Thymus (tissue), 14 donors: ENCODE measurements at places on chromosomes 3 and 15. TPM values are rescaled to one million over a fixed set of nuclear protein-coding genes. Genes with fewer than 3 reads are reported as not detected.
A peak's percentile ranks its signal among the peaks of the same experiment; 100 is the strongest.

VGLL3 gene
- polyA plus RNA-seq = 2.1 TPM

DNA sequence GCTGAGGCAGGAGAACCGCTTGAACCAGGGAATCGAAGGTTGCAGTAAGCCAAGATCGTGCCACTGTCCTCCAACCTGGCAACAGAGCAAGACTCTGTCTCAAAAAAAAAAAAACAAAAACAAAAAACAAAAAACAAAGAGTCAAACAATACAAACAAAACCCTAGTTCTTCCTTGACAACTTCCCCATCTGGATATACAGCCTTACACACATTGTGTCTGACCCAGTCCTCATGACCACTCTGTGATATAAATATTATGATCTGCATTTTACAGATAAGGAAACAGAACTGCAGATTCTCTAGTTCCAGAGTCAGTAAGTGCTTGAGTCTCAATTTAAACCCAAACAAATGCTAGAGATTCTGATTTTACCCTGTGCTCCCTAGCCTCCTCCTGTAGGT is 4.8 kb upstream of the ESYT3 start:
- no peak overlapping the region for H3K4me3 ChIP-seq
- H3K27ac ChIP-seq = no peak overlapping the region
- peaks cover 4% of the 10 kb centered on the region for H3K4me1 ChIP-seq
- H3K36me3 ChIP-seq = no peaks in the 10 kb centered on the region
- no peak for DNase-seq

GPR62 gene
- 0.02 TPM for polyA plus RNA-seq

GRCh38 chr3:14796403-14797077 is 22.2 kb upstream of the FGD5 start:
- no peak for DNase-seq
- no peaks in the 10 kb centered on the region for H3K36me3 ChIP-seq
- H3K4me3 ChIP-seq = no peak overlapping the region
- H3K27me3 ChIP-seq = no peaks in the 10 kb centered on the region
- no peak overlapping the region for H3K27ac ChIP-seq
- no peaks in the 10 kb centered on the region for H3K4me1 ChIP-seq

LRRC2 gene
- polyA plus RNA-seq = 2.4 TPM

- no peak overlapping the region for H3K4me3 ChIP-seq
- H3K27me3 ChIP-seq = no peaks in the 10 kb centered on the region
These were observed 9.6 kb downstream of the SMARCC1 start for GRCh38 chr3:47772047-47772446.

GRCh38 chr15:45510758-45511280 is 11.7 kb downstream of the SLC30A4 start:
- no peak overlapping the region for H3K27ac ChIP-seq
- no peaks in the 10 kb centered on the region for H3K36me3 ChIP-seq
- DNase-seq = no peak
- no peaks in the 10 kb centered on the region for H3K4me1 ChIP-seq
- no peak overlapping the region for H3K4me3 ChIP-seq

GRCh38 chr3:80227216-80227615 is 459.4 kb upstream of the ROBO1 start:
- H3K36me3 ChIP-seq = no peaks in the 10 kb centered on the region
- no peaks in the 10 kb centered on the region for H3K4me1 ChIP-seq
- no peak for DNase-seq
- no peak overlapping the region for H3K4me3 ChIP-seq
- H3K27me3 ChIP-seq = no peaks in the 10 kb centered on the region
- no peak overlapping the region for H3K27ac ChIP-seq

DNA sequence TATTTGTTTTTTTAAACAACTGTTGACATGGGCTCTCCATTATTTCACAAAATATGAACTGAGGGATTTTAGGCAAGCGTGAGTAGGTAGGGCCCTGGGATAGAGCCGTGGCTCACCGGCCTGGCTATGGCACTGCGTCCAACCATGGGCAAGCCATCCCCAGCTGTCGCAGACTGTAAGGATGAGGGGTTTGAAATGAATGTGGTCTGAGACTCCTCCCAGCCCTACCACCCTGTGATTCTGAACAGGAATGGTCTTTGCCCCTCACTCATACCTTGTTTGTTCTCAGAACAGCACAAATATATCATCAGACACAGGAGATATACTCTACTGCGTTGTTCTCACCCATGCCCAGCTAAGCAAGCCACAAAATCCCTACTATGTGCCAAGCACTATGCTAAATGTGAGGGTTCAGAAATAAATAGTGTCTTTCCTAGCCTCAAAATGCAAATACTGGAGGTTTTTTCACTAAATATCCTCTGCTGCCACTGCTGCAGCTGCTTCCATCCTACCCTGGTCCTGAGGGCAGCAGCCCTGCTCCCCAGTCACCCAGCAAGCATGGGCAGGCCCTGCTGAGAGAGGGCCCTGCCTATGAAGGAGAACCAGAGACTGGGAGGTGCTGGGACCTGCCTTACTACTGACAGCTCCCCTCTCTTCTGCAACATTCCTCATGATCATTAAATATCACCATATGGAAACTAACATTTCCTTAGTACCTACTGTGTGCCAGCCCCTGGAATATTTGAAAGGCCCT is 102.8 kb downstream of the XXYLT1 start:
- no peaks in the 10 kb centered on the region for H3K4me1 ChIP-seq
- no peak overlapping the region for H3K27ac ChIP-seq
- no peaks in the 10 kb centered on the region for H3K27me3 ChIP-seq
- no peak overlapping the region for H3K4me3 ChIP-seq
- no peak for DNase-seq

MORC1 gene
- polyA plus RNA-seq = 0.27 TPM

- DNase-seq = no peak
- no peaks in the 10 kb centered on the region for H3K27me3 ChIP-seq
- no peak overlapping the region for H3K27ac ChIP-seq
- peaks cover 8% of the 10 kb centered on the region for H3K36me3 ChIP-seq
These were observed 219.4 kb downstream of the STAG1 start for GRCh38 chr3:136532766-136533165.

DNA sequence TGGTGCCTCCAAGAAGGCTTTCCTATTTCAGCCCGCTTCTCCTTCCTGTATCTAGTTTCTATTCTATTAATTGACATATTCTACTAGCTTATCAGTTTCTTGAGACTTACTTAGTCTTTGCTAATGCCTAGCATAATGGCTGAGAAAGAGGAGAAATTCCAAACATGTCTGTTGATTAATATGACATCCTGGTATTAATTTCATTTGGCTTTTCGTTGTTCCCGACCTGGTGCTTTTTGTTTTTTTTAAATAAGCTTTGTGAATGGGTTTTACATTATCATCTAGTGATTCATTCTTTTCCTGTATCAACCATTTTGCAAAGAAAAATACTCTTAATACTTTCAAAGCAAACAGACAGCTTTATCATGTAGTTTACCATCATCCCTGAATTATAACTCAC is 13.1 kb downstream of the WDR53 start:
- no peak overlapping the region for H3K27ac ChIP-seq
- peaks cover 11% of the 10 kb centered on the region for H3K36me3 ChIP-seq
- DNase-seq = no peak
- H3K4me1 ChIP-seq = no peaks in the 10 kb centered on the region

TIMP4 gene
- polyA plus RNA-seq = 4.2 TPM

KCNH8 gene
- 0.80 TPM for polyA plus RNA-seq

ST3GAL6 gene
- polyA plus RNA-seq = 29.4 TPM

DNA sequence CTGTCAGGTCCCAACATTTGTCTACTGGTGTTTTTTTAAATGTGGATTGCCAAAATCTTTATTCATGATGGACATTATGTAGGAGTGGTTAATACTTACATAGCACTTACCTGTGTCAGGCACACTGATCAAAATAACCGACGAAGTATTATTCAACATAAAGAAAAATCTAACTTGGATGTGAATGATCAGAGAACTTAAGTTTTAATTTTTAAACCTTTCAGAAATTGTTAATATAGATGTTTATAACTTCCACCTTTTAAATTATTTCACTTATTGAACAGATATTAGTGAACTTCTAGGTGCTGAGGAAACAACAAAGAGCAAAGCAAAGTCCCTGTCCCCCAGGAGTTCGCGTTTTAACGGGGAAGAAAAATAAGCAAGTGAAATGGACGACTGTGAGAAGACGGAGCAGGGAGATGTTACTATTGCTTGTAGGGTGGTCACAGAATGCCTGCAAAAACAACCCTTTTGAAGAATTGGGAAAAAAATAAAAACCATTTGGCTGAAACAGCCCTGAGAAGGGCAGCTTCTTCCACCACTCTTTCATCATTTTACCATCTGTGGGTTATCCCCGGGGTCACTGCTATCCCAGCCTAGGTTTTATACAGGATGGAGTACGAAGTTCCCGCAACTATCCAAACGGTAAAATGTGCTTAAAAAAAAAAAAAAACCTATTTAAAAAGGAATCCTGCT is 915 bp upstream of the APH1B start:
- peak overlapping the region; percentile 96 for H3K4me3 ChIP-seq
- DNase-seq = no peak
- no peaks in the 10 kb centered on the region for H3K36me3 ChIP-seq
- peak overlapping the region; percentile 72 for H3K27ac ChIP-seq
- no peaks in the 10 kb centered on the region for H3K27me3 ChIP-seq

- H3K36me3 ChIP-seq = no peaks in the 10 kb centered on the region
- H3K27ac ChIP-seq = no peak overlapping the region
- no peaks in the 10 kb centered on the region for H3K4me1 ChIP-seq
- no peak overlapping the region for H3K4me3 ChIP-seq
- H3K27me3 ChIP-seq = no peaks in the 10 kb centered on the region
These were observed 225.2 kb upstream of the ICE2 start for GRCh38 chr15:60704129-60704528.

DNA sequence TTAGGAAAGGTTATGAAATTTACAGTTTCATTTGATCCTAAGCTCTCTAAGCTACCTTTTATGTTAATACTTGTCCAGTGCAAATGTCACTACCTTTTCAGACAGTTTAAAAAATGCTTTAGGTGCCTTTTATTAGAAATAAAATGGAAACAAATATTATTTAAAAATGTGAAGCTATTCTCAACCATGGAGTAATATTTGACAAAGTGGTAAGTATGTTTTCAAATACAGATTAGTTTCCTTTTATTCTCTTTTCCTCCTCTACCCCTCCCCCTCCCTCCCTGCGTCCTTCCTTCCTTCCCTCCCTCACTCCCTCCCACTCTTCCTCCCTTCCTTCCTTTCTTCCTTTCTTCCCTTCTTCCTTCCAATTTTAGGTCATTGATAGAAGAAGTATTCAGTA is 6.3 kb downstream of the LRRC3B start:
- no peaks in the 10 kb centered on the region for H3K36me3 ChIP-seq
- H3K4me3 ChIP-seq = no peak overlapping the region
- H3K27ac ChIP-seq = no peak overlapping the region
- peaks cover 3% of the 10 kb centered on the region for H3K27me3 ChIP-seq
- H3K4me1 ChIP-seq = no peaks in the 10 kb centered on the region

DNA sequence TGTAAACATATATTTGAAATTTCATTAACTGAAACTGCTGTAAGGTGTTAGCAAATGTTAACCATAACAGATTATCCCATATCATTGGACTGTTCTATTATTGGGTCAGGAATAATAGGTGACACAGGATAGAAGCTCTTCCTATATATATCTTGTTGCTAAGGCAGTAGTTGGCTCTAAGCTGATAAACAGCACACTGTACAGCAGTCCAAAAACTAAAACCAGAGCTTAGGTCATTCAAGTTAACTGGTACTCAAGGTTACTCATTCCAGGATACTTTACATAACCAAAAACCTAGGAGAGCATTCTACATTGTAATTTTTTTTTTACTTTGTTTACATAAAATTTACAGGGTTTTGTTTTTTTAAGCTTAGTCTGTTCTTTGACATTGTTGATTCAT is 8.9 kb downstream of the DNAJC19 start:
- H3K36me3 ChIP-seq = peaks cover 35% of the 10 kb centered on the region
- H3K27ac ChIP-seq = no peak overlapping the region
- no peaks in the 10 kb centered on the region for H3K4me1 ChIP-seq
- H3K4me3 ChIP-seq = no peak overlapping the region

DNA sequence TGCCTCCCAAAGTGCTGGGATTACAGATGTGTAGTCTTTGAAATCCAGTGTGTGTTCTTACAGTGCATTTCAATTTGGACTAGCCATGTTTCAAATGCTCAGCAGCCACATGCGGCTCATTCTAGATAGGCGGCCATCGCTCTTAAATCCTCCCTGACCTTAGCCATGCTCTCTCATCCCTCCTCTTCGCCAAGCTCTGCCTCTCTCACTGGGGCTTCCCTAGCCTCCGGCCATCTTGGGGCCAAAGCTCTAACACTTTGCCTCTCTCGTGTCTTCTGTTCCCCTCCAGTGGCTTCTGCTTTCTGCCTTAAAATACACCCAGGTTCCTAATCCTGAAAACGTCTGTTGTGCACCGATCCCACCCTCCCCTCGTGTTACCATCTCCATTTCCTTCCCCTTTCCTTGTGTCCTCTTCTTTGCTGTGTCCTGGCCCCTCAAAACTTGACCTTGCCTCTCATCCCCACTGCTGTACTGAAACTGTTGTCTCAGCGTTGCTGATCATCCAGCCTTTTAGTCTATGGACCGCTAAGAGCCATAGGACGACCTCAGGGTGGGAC is 1.4 kb upstream of the GHRL start:
- DNase-seq = no peak
- H3K4me1 ChIP-seq = peaks cover 17% of the 10 kb centered on the region
- H3K27ac ChIP-seq = no peak overlapping the region

PLA2G4F gene
- polyA plus RNA-seq = 7.3 TPM

DNA sequence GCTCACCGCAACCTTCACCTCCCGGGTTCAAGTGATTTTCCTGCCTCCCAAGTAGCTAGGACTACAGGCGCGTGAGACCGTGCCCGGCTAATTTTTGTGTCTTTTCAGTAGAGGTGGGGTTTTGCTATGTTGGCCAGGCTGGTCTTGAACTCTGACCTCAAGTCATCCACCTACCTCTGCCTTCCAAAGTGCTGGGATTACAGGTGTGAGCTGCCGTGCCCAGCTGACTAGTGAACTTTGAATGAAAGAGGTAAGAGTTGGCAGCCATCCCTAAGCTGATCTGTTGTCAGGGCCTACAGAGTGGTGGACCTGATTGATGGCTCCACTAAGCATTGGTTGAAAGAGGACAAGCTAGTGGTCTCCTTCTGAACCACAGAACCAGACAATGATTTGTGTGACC is 15.3 kb downstream of the PXK start:
- no peak for DNase-seq
- no peak overlapping the region for H3K27ac ChIP-seq
- no peaks in the 10 kb centered on the region for H3K27me3 ChIP-seq
- H3K36me3 ChIP-seq = no peaks in the 10 kb centered on the region

- H3K4me1 ChIP-seq = no peaks in the 10 kb centered on the region
- DNase-seq = no peak
- no peaks in the 10 kb centered on the region for H3K27me3 ChIP-seq
- no peak overlapping the region for H3K4me3 ChIP-seq
These were observed 981.4 kb downstream of the FHIT start for GRCh38 chr3:60269829-60270266.
